ENCODE measurements at places on chromosomes 4 and X.

DNA sequence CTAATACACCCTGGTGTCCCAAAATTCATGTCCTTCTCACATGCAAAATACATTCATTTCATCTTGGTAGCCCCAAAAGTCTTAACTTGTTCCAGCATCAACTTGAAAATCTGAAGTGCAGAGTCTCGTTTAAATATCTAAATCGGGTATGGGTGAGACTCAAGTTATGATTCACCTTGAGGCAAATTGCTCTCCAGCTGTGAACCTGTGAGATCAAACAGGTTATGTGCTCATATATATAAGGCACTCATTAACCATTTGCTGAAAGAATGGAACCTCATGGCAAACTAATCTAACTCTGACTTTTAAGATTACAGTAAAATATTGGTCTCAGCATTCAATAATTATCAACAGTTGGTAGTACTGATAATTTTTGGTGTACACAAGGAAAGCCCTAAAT, 55.5 kb downstream of the PDLIM5 start:
- DNase-seq: no peak

- DNase-seq: no peak
Measured at GRCh38 chr4:60314416-60314815, 885.7 kb upstream of the ADGRL3 start.

GRCh38 chr4:116590648-116591047, 494.7 kb downstream of the TRAM1L1 start:
- DNase-seq: no peak

DNA sequence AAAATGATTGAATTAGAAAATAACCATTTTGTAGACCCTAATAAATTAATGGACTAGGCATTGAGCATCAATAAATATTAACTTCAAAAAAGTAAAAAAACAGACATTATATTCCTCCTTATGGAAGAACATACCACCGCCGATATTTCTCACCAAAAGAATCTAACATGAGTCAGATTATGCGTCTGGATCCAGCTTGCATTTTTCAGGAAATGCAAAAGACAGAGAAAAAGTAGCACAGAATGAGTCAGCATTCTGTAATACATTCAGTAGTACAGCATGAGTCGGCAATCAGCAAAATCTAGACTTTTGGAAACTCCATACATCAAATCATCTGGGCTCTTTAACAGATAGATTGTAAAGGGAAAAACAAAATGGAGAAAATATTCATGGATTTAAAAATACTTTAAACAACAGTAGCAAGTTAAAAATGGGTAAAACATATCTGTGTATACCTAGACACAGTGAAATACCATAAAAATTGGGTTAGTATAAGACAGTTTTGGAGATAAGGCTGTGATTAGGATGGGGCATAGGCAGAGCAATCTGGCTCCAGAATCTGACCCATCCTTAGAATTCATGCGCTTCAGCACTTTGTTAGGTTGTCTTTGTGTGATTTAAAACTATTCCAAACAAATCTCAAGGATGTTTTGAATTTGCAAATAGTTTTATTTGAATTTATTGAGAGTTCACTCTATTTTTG, 633.0 kb upstream of the FAM241A start:
- DNase-seq: no peak

DNA sequence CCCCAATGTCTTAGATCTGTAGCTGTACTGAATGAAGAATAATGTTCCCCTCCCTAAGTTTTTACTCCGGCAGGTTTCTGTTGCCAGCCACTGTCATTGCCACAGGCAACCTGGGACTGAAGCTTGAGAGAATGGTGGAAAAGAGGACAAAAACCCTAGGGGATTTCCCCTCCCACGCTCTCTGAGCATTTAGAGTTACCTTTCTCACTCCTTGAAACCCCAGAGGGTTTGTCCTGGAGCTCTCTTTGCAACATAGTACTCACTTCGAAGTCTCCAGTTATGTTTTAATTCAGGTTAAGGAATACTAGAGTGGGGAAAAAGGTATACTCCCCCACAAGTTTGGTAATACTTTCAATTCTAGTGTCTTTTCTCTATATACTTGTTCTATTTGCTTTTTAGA, 31.5 kb downstream of the F8 start:
- no peak for DNase-seq

DNA sequence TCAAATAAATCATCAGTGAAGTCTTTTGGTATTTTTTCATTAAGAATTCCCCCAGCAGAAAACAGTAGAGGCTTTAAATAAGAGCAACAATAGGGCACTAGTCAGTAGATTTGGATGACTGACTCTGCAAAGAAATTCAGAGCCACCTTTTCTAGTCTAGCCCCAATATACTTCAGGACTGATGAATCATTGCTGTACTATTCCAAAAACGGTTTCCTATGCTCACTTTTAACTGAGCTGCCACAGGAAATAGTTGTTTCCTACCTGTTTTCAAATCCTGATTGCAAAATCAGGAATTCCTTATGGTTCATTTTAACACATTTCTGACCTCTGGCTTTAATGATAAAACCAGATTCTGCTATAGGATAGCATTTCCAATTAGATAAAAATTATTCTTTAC, 171.6 kb downstream of the NR3C2 start:
- no peak for DNase-seq

DNA sequence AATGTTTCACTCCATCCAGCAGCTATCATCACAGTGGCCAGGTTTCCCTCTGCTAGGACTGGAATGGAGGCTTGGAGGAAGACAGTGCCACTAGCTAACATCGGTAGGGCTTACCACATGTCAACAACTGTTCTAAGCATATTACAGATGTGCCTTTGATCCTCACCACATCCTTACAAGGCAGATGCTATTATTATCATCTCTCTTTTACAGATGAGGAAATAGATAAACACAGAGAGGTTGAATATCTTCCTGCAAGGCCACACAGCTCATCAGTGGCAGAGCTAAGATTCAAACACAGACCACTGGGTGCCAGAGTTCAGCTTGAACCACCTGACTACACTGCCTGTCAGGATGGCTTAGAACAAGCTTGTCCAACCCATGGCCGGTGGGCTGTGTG, 47.4 kb downstream of the MAMLD1 start:
- no peak for DNase-seq

GRCh38 chrX:13103188-13103913, 58.9 kb upstream of the FAM9C start:
- DNase-seq: no peak

GRCh38 chr4:69026974-69027373, 69.3 kb upstream of the UGT2B7 start:
- no peak for DNase-seq

- DNase-seq: peak; percentile 28
Measured at GRCh38 chrX:1321674-1322073, 14.9 kb upstream of the IL3RA start.

DNA sequence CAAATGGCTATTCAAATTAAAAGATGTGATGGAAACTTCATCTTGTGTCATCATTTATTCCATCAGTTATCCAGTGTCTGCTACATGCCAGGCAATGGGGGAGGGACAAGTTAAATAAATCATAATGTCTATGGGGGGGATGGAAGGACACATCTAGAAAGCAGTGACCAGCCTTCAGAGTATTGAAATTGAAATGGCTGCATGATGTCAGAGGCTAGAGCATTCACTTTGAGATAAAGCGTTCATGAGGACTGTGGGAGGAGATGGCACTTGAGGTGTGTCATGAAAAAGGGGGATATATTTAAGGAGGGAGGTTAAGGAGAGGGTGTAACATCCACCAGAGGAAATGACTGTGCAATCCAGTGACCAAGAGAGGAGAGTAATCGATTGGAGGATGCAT, 50.6 kb downstream of the SLIT2 start:
- no peak for DNase-seq

DNA sequence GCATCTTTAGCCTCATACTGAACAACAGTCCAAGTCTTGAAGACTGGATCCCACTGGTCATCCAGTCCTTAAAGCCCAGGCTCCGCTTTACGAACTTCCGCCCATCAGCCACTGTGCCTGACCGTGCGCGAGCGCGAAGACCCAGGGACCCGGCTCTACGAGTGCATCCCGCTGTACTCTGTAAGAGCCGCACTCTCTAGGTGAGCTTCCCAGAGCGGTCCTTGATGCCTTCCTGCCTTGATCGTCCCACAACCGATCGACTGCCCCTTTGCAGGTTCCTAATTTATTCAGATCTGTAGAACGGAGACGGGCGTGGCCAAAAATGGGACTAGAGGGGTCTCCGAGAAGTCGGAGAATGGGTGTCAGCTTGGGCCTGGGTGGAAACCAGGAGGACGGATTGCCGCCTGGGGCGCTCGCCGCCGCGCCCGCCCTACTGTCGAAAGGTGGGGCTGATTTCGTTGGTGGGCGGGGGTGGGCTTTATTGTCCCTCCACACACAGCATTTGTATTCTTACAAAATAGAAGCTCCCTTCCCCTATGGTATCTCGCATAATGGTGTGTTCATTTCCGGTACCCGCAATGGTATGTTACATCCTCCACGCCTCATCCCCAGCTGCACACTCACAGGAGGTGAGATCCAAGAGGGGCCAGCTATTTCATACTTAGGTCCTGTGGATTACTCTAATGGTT, 42.3 kb upstream of the FAM156A start:
- no peak for DNase-seq

- DNase-seq: no peak
Measured at GRCh38 chr4:15469402-15470127, at the start of gene CC2D2A. Gene CC2D2A, plus strand, starts transcription at chr4:15469882. Its CDS starts 6,051 bp downstream, at chr4:15475933.

DNA sequence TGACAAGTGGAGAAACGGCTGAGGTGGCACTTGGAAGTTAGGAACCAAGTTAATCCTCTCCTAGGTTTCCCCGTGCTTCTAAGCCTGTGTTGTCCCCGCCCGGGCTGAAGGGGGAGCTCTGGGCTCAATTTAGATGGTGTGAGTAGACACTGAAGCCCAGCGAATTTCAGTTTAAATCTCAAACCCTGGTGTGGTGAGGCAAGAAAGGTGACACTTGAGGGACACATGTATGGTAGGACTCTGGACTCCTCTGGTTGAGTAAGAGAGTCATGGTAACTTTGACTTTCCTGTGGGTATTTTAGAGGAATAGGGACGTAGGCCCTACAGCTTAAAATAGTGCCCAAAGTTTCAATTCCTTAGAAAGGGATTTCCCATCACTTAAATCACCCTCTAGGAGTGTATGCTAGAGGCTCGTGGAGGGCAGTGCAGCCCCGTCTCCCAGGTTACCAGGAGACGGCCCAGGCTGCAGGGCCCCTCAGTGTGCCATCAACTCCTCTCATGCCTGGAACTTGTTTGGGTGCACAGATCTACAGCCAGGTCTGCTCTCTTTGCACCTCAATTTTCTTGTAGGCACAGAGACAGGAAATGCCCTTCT, 24.0 kb downstream of the HAND2 start:
- peak; percentile 43 for DNase-seq

DNA sequence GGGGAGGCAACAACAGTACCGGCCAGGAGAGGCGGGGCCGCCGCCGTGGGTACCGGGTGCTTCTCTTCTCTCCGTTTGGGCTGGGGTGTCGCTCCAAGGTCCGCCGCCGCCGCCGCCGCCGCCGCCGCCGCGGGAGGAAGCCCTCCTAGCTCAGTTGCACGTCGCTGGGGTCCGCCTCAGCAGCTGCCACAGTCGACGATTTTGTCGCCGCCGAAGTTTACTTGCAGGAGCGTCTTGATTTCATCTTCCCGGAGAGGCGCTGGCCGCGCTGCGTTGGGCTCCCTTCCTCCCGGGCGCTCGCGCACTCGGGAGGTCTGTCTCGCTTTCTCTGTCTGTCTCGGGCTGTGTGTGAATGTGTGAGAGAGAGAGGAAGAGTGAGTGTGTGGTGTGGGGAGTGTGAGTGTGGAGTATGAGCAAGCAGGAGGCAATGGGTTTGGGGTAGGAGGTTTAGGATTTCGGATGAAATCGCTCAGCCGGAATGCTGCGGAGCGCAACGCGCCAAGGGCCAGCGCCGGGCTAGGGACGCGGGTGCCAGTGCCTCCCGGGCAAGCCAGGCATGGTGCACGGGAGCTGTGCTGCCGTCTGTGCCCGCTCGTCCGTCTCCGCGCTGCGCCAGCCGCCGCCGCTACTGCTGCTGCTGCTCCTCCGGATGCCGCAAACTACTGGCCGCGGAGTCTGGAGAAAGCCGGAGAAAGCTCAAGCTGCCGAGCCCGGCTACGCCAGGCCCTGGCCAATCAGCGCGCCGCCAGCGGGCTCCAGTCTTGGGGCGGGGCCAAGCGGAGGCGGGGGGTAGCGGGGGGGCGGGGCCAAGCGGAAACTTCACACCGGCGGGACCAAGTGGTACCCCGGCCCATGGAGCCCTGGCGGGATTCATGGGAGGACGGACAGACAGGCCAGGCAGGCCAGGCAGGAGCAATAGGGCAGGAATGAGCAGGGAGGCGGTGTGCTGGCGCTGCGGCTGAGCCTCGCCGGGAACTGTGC, at the start of gene PCDH19:
Gene PCDH19 (minus strand): TSS at position 664 of the 981 bp plus-strand sequence. CDS start 1,676 bp downstream, outside the sequence.
- DNase-seq: peak; percentile 13

DNA sequence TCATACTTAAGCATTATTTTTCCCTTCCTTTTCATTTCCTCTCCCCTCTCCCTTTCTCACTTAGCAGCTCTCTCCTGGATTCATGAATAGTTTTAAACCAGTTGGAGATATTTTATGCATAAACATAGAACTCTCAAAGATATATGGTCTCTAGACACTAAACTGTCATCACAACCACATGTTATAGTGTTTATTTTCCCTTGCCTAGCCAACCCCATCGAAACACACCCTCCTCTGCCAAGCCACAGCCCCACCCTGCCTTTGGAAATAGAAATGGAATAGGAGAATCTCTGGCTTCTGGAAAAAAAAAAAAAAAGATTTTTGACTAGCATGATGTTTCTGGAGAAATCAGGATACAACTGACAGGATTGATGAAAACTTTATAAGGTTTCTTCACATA, 64.8 kb upstream of the RBPJ start:
- no peak for DNase-seq

DNA sequence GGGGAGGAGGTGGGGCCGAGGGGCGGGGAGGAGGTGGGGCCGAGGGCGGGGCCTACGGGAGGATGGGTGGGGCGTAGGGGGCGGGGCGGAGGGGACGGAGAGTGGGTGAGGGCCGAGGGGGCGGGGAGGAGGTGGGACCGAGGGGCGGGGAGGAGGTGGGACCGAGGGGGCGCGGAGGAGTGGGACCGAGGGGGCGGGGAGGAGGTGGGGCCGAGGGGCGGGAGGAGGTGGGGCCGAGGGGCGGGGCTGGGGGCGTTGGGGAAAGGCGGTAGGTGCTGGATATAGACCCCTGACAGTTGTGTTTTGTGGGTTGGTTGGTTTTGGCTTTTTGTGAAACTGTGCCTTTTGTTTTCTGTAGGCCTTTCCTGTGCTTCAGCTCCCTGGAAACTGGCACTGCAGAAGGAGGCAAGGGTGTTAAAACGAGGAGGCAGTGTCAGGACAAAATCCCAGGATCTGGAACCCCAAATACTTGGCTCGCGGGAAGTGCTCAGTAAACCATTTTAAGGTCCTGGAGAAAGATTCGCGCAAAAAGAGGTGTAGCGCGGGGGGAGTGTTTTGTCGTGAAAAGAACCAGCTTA, 580 bp upstream of the MMGT1 start:
- DNase-seq: peak; percentile 79

All from CD4-positive, alpha-beta T cell treated with Interleukin-4 for 1 hour (primary cell).